ENCODE measurements at places on chromosomes 4 and X.

- no peak for DNase-seq
Measured at GRCh38 chrX:31609130-31609529, 537.3 kb upstream of the FTHL17 start.

DNA sequence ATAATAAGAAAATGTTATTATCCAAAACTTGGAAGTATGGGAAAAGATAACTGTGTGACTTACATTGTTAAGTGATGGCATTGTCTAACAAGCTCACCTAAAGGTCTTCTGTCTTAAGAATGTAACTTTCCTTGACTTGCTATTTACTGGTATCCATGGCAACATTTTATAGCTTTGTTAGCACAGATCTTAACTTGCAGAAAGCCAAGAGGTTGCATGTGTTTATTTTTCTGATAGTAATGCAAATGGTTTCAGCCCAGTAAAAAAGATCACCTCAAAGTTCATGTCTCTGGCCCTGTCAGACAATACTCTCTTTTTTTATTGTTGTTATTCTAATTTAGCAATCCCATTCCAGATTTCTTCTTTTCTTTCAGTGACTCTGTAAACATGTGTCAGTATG lies 425.3 kb downstream of the SPRY1 start:
- DNase-seq = no peak

DNA sequence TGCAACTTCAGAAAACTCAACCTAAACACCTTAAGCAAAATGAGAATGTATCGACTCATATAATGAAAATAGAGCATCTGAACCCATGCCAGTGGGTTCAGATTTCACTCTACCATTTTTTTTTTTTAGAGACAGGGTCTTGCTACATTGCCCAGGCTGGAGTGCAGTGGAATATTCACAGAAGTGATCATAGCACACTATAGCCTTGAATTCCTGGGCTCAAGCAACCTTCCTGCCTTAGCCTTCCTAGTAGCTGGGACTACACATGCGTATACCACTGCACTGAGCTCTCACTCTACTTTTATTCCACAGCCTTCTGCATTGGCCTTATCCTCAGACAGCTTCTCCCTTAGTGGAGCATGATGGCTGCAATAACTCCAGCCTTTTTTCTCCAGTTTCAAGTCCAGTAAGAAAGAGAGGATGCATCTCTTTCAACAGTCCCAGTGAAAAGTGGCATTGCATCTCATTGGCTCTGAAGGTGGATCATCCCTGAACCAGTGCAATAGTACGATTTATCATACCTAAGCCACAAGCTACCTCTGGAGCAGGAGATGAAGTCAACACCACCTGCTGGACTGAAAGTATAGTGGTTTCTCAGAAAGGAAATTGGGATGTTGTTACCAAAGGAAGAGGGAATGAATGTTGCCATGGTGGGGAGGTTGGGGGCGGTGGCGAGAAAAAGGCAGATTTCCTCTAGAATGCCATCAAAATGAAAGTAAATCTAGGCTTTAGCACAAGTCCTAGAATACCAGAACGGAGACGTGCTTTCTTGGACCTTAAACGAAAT lies 2.0 kb upstream of the SOD3 start:
- no peak for DNase-seq

DNA sequence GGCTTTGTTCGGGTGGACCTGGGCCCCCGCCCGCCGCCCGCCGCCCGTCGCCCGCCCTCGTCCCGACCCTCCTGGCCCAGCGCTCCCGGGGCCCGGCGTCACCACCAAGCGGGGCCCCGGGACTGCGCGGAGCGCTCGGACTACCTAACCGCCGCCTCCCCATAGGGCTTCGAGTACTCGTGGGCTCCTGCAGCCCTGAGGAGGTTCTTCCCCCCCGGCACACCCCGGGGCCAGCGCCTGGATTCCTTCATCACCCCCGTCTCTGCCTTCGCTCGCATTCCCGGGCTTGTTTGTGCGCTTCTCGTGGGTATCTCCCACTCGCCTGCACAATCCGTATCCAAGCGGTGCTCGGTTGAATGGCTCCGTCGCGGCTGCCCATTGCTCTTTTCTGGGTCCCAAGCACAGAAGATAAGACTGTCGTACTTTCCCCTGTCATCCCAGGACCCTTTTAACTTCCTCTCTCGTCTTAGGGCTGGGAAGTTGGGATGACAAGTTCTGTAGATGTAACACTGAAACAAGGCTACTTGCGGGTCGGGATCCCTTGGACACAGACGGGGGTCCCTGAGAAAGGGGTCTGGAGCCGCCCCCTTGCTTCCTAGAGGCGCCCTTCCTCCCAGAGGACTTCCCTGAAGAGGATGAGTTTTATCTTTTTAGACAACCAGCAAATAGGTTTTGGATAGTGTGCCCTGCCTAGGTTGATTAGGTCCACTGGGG lies 565 bp downstream of the MOB1B start:
- DNase-seq = no peak

DNA sequence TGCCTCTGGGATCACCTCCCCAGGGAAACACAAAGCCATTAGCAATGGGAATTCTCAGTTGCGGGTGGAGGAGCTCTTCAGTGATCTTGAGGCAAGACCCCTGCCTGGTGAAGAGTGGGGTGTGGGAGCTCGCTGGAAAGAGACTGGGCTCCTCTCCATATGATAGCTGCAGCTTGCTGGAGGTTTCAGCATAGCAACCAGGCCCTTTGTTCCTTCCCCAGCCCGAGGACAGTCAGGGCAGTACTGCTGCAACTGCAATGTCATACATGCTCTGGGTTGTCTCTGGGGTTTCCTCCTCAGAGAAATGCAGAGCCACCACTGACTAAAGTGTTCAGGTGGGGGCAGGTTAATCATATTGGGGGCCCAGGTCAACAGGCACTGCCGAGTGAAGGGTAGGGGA lies 81.3 kb downstream of the ARHGAP24 start:
- DNase-seq = no peak

- no peak for DNase-seq
Measured at GRCh38 chr4:23567338-23567737, 322.5 kb downstream of the PPARGC1A start.
